Activated CD4-positive, alpha-beta T cell treated with anti-CD3 and anti-CD28 coated beads, Interleukin-2, amount 50 U/mL, for 16 hours (primary cell): ENCODE measurements at places on chromosomes 1 and 21.

DNA sequence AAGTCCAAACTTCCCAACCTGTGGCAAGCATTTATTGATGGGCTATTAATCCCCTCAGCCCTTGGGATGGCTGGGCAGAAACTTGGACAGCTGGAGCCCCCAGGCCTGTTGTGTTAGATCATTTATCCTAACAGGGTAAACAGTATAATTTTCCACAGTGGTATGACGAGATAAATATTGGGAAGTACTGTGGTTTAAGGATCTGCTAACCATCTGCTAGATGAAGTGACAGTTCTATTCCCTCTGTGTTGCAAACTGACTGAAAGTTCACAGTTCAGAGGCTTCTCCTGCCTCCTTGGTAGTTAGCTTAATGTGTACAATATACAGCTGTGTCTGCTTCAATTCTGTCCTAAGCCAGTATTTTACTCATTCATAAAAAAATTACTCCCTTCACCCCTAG lies 127.5 kb upstream of the CHODL start:
- no peak for DNase-seq

DNA sequence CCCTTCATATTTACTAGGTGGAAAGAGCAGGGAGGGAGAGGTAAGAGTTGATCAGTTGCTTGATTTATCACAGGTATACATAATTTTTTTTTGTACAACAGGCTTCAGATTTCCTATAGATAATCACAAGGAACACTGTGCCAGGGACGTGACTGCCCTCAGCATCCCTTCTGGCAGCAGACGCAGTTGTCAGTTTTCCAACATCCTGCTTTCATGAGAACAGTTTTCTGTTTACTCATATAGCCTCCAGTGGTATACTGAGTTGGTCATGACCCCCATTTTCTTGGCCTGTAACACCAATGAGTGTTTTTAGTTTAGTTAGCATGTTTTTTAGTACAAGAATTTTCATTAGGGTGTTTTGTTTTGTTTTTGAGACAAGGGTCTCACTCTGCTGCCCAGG lies 37.9 kb upstream of the PTPRF start:
- no peak for DNase-seq

GRCh38 chr1:206511362-206512057 lies 4.2 kb downstream of the RASSF5 start:
- no peak for DNase-seq

DNA sequence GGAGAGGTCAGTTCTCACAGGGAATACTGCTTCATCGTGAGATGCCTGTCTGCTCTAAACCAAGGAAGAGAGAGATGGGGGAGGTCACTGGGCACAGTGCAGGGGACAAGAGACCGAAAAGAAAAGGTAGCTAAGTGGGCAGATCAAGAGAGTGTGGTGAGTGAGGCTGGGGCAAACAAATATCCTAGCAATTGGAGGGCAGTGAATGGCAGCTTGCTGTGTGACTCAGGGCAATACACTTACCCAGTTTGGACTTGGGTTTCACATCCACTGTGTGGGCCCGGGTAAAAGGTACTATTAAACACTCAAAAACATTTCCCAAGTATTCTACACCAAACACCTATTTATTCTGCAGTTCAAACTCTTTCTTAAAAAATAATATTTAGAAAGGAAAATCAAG lies 10.2 kb downstream of the PLXNA2 start:
- no peak for DNase-seq

GRCh38 chr1:80893115-80893514 lies 907.6 kb upstream of the ADGRL2 start:
- DNase-seq = no peak

DNA sequence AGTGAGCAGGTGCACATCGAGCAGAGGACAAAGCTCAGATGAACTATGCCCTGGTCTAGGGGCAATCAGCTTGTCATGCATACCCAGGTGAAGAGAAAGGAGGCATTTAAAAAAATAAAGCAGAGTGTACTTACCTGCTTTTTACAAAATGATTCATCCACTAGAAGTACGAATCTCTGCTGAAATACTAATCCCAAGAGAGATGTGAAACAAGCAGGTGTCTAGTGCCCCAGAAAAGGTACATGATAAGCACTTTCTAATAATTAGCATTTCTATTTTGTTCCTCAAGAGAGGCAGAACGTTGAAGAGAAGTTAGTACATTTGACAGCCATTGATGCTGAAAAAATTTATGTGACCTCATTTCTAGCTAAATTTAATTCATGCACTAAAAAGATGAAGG lies 31.1 kb downstream of the CHODL start:
- no peak for DNase-seq

- no peak for DNase-seq
These were observed 60.6 kb downstream of the AK4 start for GRCh38 chr1:65208563-65208973.

DNA sequence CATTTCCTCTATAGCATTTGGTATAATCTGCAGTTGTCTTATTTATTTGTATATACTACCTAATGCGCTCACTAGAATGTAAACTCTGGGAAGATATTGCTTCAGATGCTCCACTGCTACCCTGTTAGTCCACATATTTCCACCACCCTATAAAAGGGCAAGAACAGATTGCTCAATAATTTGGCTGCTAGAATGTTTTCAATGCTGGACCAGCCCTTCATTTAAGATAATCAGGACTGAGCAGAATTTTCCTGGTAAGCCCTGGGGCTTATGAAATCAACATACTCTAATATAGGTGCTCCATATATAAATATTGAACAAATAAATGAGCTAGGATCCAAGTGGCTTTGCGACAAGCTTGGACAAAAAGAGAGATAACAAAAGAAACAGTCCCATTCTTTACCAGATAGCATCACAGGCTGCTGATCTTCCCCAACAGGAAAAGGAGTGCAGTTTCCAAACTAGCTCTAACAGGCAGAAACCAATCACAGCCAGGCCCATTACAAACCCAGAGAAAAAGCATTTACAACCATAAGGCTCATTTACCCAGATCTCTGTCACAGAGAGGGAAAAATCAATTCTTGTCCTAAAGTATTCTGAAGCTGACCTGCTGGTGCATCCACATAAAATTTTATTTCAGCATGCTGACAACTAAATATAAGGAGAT lies 8.3 kb downstream of the BCAR3 start:
- DNase-seq = no peak

DNA sequence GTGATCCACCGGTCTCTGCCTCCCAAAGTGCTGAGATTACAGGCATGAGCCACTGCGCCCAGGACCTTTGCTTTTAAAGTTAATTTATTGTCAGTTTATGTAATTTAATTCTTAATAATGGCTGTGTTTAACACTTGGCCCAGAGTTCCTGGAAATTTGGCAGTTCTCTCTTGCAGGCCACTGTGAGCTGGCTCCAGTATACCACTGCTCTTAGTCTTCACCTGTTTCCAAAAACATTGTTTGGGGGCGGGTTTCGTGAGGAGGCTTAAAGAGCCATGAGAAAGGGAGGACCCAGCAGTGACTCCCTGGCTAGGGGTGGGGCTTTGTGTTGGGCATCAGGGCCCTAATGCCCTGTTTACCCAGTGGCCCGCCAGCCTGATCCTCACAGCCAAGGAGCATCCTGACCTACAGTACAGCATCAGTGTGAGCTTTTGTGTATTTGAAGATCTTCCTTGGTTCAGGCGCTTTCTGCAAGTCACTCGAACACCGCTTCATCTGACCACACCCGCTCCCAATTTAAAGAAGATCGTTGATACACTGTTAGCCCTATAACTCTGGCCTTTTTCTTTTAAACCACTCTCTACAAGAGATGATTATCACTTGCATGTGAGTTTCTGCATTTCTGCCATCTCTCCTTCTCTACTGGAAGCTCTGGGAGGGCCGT lies 12.0 kb upstream of the BGLAP start:
- no peak for DNase-seq

GRCh38 chr21:35204850-35205541 lies 155.9 kb upstream of the RUNX1 start:
- DNase-seq = no peak

DNA sequence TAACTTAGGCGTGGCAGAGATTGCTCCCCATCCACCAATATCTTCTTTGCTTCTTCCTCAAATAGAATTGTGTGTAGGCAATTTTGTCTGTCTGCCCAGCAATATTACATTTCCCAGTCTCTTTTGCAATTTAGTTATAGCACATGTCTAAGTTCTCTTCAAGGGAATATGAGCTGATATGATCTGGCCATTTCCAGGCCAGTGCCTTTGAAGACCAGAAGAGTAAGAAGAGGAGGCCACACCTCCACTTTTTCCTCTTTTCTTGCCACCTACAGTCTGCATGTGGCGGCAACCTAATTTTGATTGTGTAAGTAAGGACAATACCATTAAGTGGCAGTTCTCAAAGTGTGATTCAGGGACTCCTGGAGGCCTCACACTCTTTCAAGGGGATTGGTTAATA lies 6.3 kb upstream of the RSBN1 start:
- DNase-seq = no peak

DNA sequence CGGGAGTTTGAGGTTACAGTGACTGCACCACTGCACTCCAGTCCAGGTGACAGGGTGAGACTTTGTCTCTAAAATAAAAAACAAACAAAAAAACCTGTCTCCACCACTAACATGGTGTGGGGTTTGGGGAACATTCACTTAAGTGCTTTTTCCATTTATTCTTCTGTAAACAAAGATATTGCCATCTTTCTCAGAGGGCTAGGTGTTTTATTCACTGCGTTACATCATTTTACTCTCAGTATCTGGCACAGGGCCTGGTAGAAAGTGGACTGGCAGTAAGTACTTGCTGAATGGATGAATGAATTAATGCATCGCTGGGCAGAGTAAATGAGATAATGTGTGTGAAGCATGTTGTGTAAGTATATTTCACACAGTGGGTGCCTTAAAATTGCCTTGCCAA lies 20.1 kb downstream of the KIAA0040 start:
- DNase-seq = no peak
